ENCODE measurements at places on chromosomes 1 and 21.

GRCh38 chr1:23103001-23103889 lies 65.4 kb downstream of the LUZP1 start:
- DNase-seq, result no peak

DNA sequence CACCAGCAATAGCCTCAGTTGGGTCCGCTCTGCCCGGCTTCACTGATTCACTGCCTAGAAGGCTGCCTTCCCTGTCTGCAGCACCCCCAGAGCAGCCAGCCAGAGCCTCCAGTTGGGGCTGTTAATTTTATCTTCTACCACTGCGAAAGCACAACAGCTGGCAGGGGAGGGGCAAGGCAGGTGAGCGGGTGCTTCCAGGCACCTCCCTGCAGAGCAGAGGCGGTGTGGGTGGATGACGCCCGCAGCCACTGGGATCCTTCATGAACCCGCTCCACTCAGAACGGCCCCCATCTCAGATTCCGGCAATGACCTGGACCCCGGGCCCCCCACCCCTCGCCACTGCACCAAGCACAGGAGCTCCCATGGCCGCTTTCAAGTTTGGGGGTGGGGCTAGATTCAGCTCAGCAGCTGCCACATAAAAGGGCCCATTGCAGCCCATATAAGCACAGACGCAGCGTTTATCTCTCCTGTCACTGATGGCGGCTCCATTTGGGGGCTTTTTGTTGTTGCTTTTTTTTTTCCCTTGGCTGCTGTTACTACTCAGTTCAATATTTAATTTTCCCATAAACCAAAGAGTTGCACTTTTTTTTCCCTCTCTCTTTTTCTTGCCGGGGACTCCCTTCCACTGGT lies 128.0 kb upstream of the KLHDC7A start:
- no peak for DNase-seq

- no peak for DNase-seq
Measured at GRCh38 chr1:19272064-19272463, 16.5 kb downstream of the AKR7A3 start.

DNA sequence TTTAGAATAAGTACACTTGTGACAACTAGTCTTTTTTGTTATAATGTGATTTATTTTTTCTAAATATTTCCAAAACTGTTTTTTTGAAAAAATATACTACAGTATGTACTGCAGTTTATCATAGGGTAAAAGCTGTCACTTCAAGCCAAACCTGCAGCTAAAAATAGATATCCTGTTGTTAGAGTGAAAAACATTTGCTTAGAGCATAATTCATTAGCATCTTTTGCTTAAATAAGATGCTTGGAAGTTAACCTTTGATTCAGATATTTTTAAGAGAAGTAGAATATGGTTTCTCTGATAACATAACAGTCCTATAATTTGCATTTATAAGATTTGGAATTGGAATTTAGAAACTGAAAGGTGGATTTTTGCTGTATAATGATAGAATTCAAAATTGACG lies 21.5 kb downstream of the PRKACB start:
- no peak for DNase-seq

- no peak for DNase-seq
Measured at GRCh38 chr21:14744368-14744767, 198.3 kb upstream of the SAMSN1 start.

GRCh38 chr1:219773775-219774174 lies 154.6 kb downstream of the SLC30A10 start:
- DNase-seq, result no peak
